ENCODE measurements at places on chromosomes 12 and 14.

GRCh38 chr14:105925615-105926372 is 399.4 kb downstream of the TMEM121 start:
- DNase-seq, result no peak

DNA sequence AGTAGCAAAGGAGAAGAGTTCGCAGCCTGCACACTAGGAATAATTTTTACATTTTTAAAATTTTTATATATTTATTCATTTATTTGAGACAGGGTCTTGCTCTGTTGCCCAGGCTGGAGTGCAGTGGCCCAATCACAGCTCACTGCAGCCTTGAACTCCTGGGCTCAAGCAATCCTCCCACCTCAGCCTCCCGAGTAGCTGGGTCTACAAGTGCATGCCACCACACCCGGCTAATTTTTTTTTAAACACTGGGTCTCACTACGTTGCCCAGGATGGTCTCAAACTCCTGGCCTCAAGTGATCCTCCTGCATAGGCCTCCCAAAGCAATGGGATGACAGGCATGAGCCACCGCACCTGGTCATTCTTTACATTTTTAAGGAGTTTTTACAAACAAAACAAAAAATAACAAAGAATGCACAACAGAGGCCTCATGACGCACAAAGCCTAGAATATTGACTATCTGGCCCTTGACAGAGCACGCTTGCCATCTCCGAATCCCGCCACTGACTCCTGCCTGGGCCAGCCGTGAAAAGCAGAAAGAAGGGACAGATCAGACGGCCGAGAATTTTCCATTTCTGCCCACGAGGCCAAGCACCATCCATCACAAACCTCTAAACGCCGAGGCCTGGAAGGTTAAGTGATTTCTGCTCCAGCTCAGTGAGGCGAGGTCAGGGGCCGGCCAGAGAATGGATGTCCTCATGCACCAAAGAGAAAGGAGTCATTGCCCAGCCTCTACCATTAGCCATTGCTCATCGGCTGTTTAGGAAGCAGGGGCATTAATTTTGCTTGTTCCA is 120.0 kb downstream of the SCARB1 start:
- no peak for DNase-seq

DNA sequence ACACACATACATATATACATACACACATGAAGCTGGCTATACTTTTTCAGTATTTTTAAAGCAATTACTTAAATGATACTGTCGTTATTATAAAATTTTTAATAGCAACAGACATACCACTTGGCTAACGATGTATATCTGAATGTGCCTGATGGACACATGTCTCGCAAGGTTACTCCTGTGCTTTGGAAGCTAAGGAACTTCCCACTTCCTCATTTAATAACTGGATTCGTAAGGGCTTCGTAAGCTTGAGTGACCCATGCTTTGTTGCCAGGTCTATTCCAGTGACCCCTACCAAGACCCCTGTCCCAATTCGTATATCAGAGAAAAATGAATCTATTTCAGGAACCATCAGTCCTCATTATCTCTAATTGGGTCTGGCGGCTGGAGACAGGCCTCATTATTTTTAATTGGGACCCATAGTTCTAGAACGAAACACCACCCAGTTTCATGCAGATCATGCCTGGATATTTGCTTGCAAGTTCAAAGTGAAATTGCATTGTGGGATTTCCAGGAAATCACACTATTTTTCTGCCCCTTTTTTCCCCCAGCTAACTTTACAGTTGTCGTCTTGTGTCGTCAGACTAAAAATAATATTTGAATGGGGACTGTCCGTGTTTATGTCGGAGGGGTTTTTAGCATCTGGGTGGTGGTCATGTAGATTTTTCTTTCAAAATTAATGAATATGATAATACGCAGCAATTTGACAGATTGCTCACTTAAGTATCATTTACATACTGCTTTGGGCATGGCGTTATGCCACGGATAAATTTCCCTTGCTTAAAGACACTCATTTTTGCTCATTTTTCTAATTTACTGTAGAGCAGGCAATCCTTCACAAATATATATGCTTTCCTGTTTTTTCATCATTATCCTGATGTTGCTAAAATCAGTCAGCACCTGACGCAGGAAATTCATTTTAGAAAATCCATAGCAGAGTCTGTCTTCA is 17.1 kb upstream of the MYO1H start:
- DNase-seq, result no peak

DNA sequence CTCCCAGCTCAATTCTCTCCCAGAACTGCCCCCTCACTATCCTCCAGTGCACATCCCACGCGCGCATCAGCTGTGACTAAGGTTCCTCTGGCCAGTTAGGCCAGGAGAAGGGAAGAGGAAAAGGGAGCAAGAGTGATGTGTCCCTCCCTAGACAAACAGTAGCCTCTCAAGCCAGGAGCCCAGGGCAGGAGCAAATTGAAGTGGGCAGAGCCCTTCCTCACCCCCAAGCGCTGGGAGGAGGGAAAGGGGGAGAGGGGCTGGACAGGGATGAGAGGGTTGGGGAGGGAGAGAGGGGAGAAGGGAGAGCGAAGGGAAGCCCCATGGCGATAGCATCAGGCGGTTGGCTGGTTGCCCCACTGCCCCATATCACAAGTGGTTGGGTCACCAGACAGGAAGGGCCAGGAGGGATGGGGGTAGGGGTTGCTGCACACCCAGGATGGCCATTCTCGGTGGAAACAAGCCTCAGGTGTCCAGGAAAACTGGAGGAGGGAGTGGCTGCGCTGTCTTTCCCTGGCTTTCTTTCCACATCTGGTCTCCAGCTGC is 1.1 kb downstream of the CD63 start:
- no peak for DNase-seq

GRCh38 chr12:508795-509194 is 49.1 kb downstream of the B4GALNT3 start:
- DNase-seq, result no peak

DNA sequence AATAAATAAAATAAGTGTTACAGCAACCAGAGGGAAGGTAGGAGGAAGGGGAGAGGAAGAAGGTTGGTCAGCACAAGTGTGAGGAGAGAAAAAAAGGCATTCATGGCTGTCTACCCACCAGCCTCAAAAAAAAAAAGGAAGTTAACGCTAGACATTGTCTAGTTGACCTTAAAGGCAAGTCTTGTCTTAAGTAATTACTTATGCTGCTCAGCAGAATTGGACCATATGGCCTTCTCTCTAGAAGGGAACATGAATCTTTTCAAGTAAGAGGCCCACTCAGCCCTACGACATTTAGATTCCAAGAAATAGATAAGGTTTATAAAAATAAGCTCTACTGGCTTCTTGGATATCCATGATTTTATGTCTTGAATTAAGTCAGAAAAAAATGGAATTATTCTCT is 172.7 kb downstream of the ETNK1 start:
- DNase-seq, result no peak

GRCh38 chr14:98374136-98374535 is 897.9 kb downstream of the BCL11B start:
- no peak for DNase-seq

DNA sequence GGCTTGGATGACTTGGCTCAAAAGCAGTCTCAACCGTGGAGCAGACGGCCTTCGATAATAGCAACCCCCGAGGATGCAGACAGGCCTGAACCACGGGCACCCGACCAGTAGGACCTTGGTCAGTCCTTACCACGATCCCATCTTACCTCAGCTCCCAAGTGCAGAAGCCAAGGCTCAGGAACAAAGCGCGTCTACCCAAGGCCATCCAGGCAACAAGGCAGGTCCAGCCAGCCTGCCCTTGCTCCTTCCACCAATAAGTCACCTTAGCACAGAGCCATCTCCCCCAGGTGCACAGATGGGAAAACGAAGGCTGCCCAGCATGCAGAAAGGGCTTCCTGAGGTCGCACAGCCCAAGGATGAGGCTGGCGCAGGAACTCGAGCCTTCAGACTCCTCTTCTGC is 77.3 kb downstream of the BCL11B start:
- DNase-seq, result no peak

DNA sequence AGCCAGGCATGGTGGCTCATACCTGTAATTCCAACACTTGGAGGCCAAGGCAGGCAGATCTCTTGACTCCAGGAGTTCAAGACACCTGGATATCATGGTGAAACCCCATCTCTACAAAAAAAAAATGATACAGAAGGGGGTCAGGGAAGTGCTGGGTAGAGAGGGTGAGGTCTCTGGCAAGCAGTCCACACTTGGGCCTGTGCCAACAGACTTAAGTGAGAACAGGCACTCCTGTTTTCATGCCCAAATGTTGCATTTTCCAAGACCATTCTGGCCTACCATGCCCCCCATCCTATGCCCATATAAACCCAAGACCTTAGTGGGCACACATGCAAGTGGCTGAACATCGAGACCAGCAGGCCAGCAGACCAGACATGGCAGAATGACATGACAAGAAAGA is 16.0 kb upstream of the CMAS start:
- no peak for DNase-seq

Data from GF-D8 (cell line).